ENCODE measurements at places on chromosomes 11 and 22.

GRCh38 chr22:49705972-49706352 is 121.7 kb downstream of the BRD1 start:
- no peak for DNase-seq

DNA sequence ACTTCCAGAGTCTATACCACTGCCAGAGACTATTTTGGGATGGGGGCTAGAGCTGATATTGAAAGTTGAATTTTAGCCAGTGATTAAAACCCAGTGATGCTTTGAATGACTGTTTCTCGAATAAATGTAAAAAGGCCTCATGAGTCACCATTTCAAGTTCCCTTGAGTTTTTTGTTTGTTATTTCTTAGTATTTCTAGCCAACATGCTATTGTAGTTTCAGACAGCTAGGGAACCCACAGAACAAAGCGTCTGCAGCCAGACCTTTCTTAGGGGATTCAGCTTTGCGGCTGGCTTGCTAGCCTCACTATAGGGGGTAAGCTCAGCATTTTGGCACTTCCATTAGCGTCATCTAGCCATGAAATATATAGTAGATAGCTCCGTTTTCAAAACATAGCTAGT is 66.5 kb downstream of the DBX1 start:
- DNase-seq: no peak

DNA sequence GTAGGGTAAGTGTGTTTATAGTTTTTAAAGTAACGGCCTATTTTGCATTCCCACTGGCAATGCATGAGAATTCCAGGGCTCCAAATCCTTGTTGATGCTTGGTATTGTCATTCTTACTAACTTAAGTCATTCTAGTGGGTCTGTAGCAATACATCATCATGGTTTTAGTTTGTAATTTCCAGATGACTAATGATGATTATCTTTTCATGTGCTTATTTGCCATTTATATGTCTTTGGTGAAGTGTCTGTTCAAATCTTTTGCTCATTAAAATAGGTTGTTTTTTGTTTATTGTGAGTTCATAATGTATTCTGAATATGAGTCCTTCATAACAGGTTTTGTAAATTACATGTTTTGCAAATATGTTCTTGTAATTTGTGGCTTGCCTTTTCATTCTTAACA is 31.2 kb downstream of the MTMR3 start:
- DNase-seq: no peak

DNA sequence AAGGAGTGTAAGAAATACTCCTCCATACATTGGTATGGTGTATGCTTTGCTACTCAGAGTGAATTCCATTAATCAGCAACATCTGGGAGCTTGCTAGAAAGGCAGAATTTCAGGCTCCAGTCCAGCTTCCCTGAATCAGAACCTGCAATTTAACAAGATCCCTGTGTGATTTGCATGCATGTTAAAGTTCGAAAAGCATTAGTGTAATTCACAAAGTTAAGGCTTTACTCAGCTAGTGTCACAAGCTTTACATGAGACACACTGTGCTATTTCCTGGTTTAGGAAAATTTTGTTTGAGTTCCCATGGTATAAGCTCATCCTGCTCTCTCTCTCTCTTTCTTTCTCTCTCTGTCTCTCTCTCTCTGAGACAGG is 37.0 kb upstream of the HEPHL1 start:
- DNase-seq: no peak

DNA sequence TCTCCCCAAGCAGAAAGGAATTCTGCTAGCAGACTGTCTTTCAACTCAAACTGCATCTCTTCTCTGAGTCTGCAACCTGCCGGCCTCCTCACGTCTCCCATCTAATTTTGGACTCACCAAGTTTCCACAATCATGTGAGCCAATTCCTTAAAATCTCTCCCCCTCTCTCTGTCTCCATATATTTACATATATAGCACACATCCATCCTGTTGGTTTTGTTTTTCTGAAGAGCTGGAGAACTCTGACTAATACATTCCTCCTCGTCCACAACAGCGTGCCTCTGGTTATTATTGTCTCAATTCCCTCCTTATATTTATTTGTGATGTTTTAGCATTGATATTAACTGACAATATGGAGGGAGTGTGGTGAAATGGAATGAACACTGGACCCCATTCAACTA is 29.6 kb upstream of the FJX1 start:
- no peak for DNase-seq

DNA sequence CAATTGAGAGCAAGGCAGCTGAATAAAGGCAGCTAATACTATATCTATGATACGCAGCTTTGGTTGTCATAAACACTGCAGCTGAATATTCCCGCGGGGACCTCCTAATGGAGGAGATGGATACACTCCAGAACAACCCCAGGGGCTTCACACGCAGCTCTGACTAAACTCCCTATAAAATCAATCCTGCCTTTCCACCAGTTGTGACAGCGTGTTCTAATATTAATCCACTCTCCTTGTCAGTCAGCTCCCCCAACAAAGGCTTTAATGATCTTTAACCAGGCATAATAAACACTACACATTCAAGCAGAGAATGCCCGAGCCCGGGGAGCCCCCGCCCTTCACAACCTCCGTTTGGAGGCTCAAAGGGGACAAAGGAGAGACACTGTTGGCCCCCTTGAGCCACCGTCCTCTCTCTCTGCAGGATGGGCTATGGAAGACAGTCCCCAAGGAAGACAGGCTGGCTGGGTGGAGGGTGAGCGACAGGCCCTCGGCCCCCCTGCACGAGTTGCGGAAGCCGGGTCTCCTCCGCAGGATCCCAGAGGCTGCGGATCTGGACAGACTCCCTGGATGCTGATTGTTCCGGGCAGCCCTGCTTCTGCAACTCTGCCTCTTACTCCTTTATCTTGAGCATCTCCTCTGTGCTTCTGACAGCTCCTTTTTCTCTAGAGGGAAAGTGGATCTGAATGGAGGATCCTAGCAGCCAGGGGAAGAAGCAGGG is 565.2 kb downstream of the BUD13 start:
- DNase-seq: no peak

DNA sequence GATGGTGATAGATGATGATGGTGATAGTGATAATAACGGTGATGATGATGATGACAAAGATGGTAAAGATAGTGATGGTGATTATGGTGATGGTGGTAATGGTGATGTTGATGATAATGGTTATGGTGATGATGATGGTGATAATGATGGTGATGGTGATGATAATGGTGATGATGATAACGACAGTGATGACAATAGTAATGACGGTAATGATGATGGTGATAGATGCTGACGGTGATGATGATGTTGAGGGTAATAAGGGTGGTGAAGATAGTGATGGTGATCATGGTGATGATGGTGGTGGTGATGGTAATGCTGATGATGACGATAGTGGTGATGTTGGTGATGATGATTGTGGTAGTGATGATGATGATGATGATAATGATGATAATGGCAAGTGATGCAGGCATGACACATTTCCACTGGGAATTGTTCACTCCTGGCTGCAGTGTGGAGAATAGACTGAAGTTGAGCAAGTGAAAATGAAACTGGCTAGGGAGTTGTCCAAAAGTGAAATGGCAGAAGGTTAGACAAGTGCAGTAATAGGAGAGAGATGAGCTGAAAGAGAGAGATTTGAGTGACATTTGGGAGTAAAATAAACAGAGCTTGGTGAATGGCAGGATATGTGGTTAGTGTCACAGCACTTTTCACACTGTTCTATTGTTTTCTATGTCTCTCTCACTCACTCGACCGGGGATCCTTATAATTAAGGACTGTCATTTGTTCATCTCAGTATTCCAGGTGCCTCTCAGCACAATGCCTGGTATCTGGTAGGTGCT is 992.5 kb downstream of the OPCML start:
- DNase-seq: no peak

Measured in caudate nucleus (tissue), 63 donors.